AG10803 (cell line): ENCODE measurements at places on chromosomes 13 and 19.

- DNase-seq, result peak; percentile 92
Observed at GRCh38 chr13:112689303-112690245, at the start of gene ATP11A. Gene ATP11A, plus strand, starts transcription at chr13:112690038. Its CDS starts 379 bp downstream, at chr13:112690417.

GRCh38 chr13:65468628-65469027 is 1761.5 kb downstream of the PCDH9 start:
- DNase-seq, result no peak

DNA sequence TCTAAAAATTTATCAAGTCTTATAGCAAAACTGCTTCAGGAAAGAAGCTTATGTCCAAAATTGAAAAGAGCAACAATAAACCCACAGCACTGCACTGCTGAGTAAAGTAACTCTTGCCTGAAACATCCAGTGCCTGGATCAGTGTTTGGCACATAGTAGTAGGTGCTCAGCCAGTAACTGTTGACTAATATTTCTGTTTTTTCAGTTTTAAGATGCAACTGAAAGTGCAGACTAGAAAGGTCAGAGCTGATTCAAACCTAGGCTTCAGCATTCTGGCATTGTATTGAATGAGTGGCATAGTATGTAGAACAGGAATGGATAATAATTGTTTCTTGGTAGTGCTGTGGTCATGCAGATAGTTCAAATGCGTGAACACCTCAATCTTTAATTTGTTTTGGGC is 67.6 kb downstream of the UBL3 start:
- DNase-seq, result no peak

GRCh38 chr19:32224371-32225244 is 120.8 kb upstream of the ZNF507 start:
- DNase-seq, result peak; percentile 41

- DNase-seq, result no peak
Observed at GRCh38 chr19:821825-822503, at the start of gene PLPPR3. Gene PLPPR3, minus strand, starts transcription at chr19:821955. Its CDS starts 396 bp downstream, at chr19:821559.

DNA sequence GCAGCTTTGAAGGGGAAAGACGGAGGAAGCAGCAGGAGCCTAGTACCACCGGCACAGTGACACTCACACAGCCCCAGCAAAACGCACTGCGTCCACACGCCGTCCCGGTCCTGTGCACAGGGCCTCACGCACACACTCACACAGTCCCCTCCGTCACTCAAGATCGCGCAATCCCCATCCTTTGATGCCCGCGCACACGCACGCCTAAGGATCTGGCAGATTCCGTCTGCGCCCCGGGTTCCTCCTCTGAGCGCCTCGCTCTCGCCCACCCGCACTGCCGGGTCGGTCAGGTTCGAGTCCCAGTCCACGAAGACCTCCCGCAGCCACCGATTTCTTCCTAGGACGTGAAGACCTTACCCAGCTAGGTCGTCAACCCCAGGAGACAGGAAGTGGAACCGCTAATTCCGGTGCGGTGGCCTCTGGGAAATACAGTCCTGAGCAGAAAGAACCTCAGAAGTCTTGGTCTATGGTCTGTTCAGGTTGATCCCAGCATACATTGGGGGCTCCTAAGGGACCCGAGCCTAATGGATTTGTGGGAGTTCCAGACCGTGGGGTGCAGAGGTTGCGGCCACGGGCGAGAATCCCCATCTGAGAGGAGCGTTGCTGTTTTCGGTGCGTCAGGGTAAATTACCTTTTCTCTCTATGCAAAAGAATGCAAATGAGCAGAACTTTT is at the start of gene ZNF780B:
TSS of gene ZNF780B (minus strand) at position 400 of the 673 bp plus-strand sequence. CDS start 5,899 bp downstream, outside the sequence.
- peak; percentile 48 for DNase-seq

GRCh38 chr19:50649433-50650391 is at the start of gene C19orf81:
Gene C19orf81, plus strand, starts transcription at chr19:50649445. Its CDS starts 0 bp downstream, at chr19:50649445.
- no peak for DNase-seq

DNA sequence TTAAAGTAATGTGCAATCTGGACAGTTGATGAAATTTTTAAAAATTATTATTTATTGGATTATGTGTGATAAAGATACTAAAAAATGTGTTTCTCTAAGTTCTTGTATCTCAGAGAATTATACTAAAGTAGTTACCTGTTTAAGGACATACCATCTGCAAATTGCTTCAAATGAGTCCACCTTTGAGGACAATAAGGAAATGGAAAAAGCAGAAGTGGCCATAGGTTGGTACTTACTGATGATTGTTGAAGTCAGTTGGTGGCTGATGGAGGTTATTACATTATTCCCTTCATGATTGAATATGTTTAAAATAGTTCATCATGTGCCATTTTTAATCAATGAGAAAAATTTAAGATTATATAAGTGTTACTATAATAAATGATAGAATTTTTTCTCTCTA is 367.0 kb downstream of the MYO16 start:
- no peak for DNase-seq

DNA sequence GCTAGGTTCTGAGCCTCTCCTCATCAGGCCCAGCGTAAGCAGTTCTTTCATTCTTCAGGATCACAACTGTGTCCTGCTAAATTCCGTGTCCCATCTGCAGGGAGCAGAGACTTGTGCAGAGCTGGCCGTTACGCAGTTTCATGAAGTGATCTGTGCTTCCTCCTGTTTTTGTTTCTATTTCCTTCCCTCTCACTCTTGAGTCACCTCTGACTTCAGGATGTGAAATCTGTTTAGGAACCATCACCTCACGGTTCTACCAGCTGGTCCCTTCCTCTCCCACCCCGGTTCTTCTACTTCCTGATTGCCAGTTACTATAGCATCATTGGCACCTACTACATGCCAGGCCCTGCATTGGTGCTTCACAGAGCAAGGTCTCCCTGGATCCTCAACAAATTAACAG is 8.5 kb downstream of the MAU2 start:
- no peak for DNase-seq

DNA sequence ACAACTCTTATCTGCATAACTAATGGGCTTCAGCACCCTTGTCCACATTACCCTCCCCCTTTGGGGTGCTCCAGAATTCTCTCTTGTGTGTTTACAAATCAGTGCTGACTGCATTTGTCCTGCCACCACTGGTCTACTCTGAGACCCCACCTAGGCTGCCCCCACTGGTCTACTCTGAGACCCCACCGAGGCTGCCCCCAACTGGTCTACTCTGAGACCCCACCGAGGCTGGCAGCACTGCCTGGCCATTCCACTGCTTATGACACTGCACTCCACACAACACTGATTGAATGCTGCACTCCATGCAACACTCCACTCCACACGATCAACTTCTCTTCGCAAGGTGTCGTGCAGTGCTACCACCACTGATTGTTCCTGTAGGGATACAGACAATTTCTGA is 1459.2 kb upstream of the SLC10A2 start:
- DNase-seq, result no peak

GRCh38 chr13:109440320-109440719 is 346.1 kb downstream of the IRS2 start:
- DNase-seq, result no peak

DNA sequence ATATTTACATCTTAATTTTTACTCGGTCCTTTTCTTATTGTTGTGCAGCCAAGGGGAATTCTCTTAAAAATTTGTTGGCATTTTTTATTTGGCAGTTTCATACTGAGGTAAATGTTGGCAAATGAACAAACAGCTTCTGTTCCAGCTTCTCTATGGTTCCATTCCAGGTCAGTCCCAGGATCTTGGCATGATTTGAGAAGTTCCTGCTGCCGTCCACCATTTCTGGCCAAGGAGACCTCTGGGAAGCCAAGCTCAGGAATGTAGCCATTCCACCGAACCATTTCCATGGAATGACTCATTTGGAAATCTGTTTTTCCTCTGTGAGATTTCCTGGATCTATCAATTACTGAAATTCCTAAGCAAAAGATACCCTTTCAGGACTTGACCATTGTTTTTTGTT is 43.9 kb downstream of the SLC10A2 start:
- no peak for DNase-seq

DNA sequence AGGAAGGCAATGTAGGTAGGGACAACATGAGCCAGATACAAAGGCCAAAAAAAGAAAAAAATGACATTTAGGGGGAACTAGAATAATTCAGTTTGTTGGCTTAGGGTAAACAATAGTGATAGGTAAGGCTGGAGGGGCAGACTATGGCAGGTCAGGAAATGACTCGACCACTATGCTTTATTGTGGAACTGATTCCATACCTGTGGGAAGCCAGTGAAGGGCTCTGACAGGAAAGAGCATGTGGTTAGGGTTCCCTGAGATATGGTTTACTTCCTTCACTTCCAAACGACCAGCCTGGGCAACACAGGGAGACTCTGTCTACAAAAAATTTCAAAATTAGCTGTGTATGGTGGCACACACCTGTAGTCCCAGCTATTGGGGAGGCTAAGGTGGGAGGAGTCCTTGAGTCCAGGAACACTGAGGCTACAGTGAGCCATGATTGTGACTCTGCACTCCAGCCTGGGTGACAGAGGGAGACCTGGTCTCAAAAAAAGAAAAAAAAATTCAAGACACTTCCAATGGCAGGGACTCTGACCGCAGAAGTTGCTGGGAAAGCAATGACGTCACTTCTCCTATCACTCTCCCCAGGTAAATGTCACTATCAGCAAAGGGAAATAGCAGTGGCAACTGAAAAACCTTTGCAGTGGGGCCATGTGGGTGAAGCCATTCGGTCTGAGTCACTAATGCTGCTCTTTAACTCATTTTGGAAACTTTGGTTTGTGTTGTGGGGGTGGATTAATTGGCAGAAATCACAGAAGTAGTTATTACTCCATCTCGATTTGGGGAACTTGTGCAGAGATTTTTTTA is 192.8 kb upstream of the TSC22D1 start:
- peak; percentile 44 for DNase-seq

DNA sequence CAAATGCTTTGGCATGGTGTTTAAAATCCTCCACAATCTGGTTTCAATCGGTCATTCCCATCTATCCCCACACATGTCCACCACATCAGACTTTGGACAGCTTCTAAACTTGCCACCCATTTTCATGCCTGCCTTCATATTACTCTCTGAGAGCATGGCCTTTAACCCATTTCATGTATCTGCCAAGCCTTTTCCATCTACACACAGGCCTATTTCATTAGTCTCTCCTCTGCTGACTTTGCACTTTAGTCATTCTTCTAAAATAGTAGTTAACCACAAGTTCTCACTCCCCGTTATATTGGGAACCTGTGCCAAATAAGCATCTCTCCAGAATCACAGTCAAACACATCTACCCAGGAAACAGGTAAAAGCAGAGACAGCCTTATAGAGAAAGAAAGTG is 142.2 kb downstream of the MZT1 start:
- no peak for DNase-seq

GRCh38 chr13:110907951-110908898 is 6.6 kb downstream of the ANKRD10 start:
- DNase-seq, result peak; percentile 26

DNA sequence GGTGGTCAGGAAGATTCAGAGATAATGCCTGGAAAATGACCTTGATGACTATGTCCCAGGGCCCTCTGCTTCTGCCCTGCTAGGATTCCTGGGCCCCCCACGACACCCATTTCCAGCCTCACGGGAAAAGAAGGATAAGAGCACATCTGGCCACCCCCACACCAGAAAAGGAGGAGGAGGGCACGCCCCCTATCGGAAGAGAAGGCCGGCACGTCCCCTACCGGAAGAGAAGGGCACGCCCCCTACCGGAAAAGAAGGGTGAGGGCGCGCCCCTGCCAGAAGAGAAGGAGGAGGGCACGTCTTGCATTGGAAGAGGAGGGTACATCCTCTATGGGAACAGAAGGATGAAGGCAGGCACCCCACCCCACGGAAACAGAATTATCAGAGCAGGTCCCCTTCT is 84.3 kb downstream of the IER2 start:
- DNase-seq, result peak; percentile 24

- DNase-seq, result no peak
Observed at GRCh38 chr13:83204886-83205285, 677.4 kb downstream of the SLITRK1 start.

DNA sequence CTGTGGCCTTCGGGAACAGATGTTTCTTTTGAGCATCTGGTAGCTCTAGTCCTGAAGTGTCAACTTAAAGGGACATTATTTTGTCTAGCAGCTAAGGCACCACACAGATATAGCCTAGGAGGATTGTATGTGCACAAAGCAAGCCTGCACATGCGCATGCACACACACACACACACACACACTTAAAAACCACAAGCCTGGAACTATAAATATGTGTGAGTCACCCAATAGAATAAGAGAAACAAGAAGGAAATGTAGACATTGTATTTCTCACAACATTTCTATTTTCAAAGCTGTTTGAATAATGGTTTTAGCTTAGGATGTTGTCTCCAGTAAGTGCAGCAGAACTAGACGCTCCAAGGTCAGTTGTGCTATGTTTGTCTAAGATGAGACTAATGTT is 516.5 kb downstream of the SUCLA2 start:
- DNase-seq, result peak; percentile 91

- no peak for DNase-seq
Observed at GRCh38 chr19:52590728-52591127, 20.6 kb downstream of the ZNF701 start.

GRCh38 chr13:111852725-111853518 is 214.0 kb upstream of the SOX1 start:
- DNase-seq, result no peak

- no peak for DNase-seq
Observed at GRCh38 chr13:52933547-52934210, 85.2 kb upstream of the PCDH8 start.

DNA sequence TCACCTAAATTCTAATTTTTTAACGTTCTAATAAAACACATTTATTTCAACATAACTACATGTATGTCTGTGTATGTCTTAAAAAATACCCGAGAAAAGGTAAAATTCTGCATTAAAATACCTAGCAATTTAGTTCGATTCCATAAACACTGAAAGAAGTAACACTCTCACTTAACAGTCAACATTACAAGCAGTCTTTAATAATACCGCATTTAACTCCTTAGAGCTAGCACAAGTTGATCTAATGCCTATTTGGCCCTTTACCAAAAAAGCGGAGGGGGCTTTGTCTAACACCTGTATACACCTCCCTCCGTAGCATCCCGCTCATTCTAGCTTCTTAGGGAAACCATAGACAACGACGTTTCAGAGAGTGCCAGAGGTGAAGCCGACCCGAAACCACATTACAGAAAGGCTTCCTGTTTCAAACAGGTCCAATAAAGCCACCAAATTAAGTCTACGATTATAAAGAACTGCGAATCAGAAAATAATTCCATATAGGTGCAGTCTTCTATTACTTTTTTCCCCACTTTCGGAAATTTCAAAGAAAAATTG is 1.2 kb downstream of the SPART start:
- no peak for DNase-seq

GRCh38 chr19:18203408-18203862 is 407 bp downstream of the RAB3A start:
- no peak for DNase-seq

- no peak for DNase-seq
Observed at GRCh38 chr13:42073683-42074082, 25.2 kb downstream of the DGKH start.
